ENCODE measurements at places on chromosomes 4 and X. TPM values are rescaled to one million over a fixed set of nuclear protein-coding genes. Genes with fewer than 3 reads are reported as not detected.

DNA sequence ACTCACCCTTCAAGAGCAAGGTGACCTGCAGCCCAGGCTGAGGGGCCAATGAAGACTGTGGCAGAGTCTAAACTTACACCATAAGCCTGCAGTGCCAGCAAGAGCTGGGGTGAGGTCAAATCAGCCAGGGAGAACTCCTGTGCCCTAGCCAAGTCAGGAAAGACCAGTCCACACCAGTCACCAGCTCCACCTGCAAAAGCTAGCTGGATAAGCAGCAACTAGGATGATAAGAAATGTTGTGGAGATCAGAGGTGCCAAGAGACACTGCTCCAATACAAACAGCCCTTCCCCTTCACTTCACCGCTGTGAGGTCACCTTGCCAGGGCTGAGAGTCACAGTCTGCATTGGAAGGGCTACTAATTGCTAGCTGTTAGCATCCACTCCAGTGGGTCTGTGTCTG is 31.3 kb downstream of the NIPAL1 start:
- DNase-seq, result no peak

DNA sequence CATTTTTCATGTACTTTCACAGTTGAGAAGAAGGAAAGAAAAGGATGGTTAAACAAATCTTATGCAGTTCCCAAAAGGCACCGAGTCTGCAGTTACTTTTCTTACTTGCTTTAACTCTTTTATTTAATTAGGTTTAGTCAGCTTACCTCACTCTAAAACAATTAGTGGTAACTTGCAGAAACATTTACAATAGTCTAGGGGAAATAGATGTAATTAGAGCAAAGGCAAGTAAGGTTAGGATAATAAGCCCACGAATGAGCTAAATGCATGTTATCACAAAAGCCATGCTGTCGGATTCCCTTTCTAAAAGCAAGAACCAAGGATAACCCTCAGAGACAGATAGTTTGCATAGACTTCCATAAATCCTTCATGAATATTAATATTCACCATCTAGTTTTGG is 82.0 kb upstream of the VCX2 start:
- no peak for DNase-seq

NKX3-2 gene
- 0.05 TPM for total RNA-seq

PHOX2B gene
- total RNA-seq, result not detected

NDNF gene
- total RNA-seq, result 6.7 TPM

MAML3 gene
- total RNA-seq, result 5.6 TPM

GRCh38 chrX:1387141-1387776 is 4.7 kb downstream of the SLC25A6 start:
- DNase-seq, result no peak

DNA sequence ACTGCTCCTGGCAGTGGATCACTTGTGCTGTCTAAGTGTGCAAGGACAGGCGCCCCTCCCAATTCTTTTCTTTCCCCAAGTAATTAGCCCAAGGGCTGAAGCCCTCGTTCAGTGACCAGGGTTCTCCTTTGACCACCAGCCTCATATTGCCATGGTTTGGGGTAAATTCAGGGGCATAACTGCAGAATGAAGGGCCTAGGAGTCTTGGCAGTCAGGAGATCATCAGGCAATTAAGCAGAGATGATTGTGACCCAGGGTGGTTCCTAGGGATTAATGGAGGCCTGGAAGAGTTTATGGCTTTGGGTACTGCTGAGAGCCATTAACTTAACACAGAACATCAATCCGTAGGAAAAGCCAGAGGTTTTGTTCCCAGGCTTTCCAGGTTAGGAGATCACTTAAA is 170.7 kb downstream of the PTTG2 start:
- no peak for DNase-seq

GRCh38 chr4:147985376-147985775 is 253.5 kb downstream of the ARHGAP10 start:
- DNase-seq, result no peak

DNA sequence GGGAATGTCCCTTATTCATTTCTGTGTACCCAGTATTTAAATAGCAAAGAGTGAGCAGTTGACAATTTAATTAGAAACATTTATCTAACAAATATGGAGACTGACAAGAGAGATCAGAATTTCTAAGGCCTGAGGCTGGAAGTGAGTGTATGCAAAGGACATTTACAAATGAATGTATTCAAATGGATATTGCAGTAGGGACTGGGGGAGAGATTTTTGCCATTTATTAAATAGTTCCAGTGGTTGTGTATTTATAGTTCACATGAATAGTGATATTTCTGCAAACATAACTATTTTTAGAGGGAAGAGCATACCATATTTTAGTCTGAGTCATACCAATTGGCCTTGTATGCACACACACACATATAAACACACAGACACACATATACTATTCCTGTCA is 592.4 kb downstream of the GLUD2 start:
- no peak for DNase-seq

ARHGAP6 gene
- 0.17 TPM for total RNA-seq

GRCh38 chr4:55553441-55554201 is 6.9 kb upstream of the CLOCK start:
- no peak for DNase-seq

GRCh38 chr4:141636082-141636770 is at the start of gene IL15:
IL15 (plus strand) TSS chr4:141636583; CDS start chr4:141719465, 82,882 bp downstream.
- peak; percentile 47 for DNase-seq

DNA sequence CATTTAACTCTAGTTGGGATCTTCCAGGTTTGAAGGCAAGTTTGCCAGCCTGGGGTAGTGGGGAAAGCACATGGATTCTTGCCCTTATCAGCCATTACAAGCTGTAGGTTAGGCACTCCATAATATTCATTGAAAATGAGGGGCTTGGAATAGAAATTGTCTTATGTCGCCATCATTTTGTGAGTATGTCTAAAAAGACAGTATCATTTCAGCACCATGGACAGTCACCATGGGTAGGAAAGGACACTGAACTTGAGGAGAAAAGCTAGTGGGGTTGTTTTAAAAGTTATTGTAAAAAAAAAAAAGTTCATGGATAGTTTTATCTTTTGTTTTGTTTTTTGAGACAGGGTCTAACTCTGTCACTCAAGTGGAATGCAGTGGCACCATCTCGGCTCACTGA is 356.1 kb downstream of the HNRNPD start:
- peak; percentile 36 for DNase-seq

DNA sequence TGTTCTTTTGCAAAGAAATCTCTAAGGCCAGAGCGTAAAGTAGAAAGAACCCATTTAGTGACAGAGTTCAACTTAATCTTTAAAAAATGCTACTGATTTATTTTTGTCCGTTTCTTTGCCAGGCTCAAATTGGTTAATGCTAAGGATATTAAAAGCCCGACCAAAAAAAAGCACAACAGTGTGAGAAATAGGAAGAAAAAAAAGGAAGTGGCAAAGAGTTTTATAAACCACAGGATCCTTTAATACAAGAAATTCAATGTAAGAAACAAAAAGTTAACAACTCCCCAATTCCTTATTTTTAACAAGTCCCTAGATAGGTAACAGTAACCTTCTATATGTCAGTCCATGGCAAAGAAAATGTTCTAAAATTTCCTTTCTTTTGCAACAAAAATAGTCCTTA is 480.4 kb downstream of the ACTRT1 start:
- no peak for DNase-seq

DNA sequence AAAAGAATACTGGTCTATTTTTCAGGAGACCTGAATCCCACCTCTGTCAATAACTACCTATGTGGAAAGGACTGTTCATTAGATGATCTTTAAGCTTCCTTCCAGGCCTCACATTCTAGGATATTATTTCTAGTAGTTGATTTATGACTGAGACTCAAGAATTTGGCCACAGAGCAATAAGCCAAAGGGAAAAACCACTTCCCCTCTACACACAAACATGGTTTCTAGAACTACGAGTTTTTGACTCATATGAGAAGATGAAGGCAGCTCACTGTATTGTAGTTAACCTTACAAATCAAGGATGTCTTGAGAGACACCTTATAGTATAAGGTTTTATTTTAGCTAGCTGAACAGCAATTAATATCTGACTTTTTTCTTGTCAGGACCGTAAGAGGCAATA is 36.9 kb upstream of the GDPD2 start:
- DNase-seq, result no peak

CCNA2 gene
- 24.7 TPM for total RNA-seq

GRCh38 chr4:47084795-47085194 is 53.4 kb downstream of the GABRB1 start:
- DNase-seq, result no peak

GRCh38 chr4:40165916-40166315 is 30.9 kb upstream of the RHOH start:
- DNase-seq, result peak; percentile 86

DNA sequence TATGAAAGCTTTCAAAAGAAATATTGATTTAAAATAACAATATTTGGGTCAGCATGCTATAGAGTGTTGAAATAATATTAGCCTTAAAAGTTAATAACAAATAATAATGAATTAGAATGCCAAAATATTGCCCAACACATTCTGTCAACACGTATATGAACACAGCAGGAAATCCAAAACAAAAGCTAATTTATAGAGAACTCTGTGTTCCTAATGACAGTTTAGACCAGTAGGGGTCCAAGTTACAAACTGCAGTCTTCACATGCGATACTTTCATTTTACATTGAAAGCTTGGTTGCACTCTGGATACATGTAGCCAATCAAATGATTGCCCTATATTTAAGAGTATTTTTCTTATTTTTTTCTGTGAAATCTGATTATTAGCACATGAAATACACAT is 274.4 kb downstream of the DCTD start:
- DNase-seq, result peak; percentile 73

DNA sequence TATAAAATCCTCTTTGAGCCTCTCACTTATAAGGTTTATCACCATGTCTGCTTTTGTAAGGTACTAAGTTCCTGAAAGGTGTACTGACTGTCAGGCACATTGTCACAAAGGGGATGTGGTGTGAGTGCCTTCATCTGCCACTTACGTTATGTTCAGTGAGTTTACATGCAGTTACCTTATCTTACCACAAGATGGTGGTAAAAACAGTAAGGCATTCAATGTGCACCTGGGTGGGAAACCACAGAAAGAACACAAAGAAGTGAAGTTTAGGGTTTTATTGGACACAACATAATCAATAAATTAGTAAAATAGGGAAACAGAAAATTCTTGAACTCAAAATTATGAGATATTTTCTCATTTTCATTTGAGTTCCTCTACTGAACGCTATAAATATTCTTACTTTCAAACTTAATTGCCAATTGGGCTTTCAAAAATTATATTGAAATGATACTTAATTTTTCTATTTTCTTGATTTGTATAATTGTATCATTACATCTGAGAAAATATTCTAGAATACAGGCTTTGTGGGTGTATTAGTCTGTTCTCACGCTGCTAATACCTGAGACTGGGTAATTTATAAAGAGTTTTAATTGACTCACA is 650.8 kb downstream of the PCDH7 start:
- DNase-seq, result peak; percentile 44

GRCh38 chrX:291411-291901 is 10.3 kb downstream of the PLCXD1 start:
- DNase-seq, result no peak

GRCh38 chr4:29052266-29052665 is 1667.9 kb upstream of the PCDH7 start:
- DNase-seq, result no peak

GRCh38 chr4:165610679-165611437 is 232.1 kb downstream of the CPE start:
- DNase-seq, result no peak

GRCh38 chr4:118221227-118221800 is 131.5 kb downstream of the PRSS12 start:
- DNase-seq, result no peak

GRCh38 chrX:111095974-111096895 is at the start of gene PAK3:
PAK3 (plus strand) TSS chrX:111096191; CDS start chrX:111123104, 26,913 bp downstream.
- peak; percentile 20 for DNase-seq

DNA sequence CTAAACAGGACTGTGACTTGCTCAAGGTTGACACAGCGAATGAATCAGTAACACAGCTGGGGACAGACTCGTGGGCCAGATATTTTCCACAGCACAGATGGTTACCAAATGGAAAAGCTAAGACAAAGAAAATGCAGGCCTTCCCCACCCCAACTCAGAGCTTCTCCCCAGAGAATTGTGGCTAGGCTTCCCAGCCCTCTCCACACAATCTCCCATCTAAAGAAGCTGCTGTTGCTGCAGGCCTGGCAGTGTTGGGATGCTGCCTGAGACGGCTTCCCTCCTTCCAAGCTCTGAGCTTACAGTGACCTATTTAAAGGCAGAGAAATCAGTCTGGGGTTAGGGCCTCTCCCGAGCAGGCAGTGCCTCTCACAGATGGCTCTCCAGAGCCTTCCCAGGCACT is 46.5 kb upstream of the PGRMC1 start:
- DNase-seq, result no peak

DNA sequence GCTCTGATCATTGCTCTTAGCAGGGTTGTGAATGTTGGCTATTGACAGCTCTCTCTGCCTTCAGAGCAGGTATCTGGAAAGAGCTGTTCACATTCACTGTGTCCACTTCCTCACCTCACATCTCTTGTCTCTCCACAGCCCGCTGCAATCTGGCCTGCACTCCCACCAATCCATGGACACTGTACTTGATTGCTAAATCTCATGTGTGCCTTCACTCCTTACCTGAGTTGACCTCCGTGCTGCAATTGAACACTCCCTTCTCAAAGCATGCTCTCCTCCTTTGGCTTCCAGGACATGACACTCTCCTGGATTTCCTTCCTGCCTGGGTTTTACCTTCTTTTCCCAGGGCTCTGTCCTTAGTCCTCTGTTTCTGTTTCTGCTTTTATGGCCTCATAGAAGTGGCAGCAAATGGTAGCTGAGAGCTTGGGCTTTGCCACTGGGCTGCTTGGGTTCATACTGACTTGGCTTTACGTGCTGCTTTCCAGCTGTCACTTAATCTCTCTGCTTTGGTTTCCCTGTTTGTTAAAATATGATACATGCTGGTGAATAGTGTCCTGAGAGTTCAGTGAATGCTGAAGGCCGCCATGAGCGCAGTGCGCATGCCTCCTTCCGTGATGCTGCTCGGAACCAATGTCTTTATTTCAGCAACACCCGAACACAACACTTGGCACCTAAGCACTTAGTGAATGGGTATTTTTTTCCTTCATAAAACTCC is 29.5 kb downstream of the DCUN1D4 start:
- no peak for DNase-seq

PPEF1 gene
- not detected for total RNA-seq

DNA sequence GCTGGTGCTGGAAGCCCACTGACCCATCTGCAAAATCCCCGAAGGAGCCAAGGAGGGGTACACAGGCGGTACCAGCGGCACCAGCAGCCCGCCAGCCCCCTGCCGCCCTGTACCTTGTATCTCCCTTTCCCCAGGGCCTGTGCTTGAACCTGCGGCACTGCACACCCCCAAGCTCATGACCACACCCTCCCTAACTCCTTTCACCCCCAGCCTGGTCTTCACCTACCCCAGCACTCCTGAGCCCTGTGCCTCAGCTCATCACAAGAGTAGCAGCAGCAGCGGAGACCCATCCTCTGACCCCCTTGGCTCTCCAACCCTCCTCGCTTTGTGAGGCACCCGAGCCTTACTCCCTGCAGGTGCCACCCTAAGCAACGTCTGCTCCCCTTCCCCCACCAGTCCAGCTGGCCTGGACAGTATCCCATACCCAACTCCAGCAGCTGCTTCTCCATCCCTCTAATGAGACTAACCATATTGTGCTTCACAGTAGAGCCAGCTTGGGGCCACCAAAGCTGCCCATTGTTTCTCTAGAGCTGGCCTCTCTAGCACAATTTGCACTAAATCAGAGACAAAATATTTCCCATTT is 94.9 kb downstream of the LARP1B start:
- DNase-seq, result no peak

GRCh38 chr4:130393642-130394041 is 1297.7 kb downstream of the C4orf33 start:
- DNase-seq, result no peak

All from dermis blood vessel endothelial cell (primary cell).